ENCODE measurements at places on chromosomes 5 and 9.

DNA sequence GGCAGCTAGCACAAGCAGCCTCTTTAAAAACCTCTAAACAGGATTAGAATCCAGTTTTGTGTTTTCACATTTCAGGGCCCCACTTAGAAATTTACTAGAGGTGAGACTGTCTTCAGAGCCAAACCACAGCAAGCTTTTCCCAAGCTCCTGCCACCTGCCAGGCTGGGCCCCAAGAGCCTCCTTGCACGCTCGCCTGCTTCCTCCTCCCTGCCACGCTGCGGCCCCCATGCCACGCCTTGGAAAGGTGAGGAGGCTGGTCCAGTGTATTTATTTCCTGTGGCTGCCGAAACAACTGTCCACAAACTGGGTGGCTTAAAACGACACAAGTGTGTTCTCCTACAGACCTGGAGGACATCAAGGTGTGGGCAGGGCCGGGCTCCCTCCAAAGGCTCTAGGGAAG, 43.4 kb downstream of the NKX2-5 start:
- no peak for DNase-seq

- no peak for DNase-seq
These were observed 42.7 kb downstream of the NDUFS4 start for GRCh38 chr5:53603009-53603687.

- no peak for DNase-seq
These were observed 43.1 kb downstream of the NACC2 start for GRCh38 chr9:136051837-136052471.

DNA sequence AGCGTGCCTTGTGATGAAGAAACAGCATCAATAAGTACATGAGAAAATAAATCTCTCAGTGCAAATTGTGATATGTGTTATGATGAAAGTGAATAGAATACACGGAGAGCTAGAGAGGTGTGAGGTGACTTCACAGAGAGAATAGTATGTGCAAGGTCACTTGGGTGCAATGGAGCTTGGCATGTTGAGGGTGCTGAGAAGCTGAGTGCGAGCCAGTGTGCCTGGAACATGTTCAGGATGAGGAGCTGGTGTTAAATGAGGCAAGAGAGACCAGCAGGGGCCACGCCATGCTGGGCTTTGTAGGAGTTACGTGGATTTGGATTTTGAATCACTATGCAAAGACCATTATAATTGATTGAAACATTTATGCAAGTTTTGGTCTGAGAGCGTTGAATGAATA, 12.8 kb upstream of the RPS23 start:
- no peak for DNase-seq

DNA sequence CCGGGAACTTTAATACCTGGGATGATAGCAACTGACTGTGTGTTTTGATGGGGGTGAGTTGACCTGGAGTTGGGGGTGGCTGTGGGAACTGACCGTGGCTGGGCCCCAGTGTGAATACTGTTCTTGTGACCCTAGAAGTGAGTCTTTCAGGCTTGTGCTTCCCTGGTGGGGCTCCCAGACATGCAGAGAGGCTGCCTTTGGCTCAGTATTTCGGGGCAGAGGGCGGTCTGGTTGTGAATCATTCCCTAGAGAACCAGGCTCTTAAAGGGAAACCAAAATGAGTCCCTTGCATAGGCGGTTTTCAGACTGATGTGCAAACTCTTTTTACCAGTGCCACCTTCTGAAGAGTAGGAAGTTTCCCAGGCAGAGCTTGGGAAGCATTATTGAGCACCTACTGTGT, 132.1 kb downstream of the MACROH2A1 start:
- DNase-seq: no peak

GRCh38 chr9:1978941-1979340, 36.2 kb upstream of the SMARCA2 start:
- DNase-seq: no peak

DNA sequence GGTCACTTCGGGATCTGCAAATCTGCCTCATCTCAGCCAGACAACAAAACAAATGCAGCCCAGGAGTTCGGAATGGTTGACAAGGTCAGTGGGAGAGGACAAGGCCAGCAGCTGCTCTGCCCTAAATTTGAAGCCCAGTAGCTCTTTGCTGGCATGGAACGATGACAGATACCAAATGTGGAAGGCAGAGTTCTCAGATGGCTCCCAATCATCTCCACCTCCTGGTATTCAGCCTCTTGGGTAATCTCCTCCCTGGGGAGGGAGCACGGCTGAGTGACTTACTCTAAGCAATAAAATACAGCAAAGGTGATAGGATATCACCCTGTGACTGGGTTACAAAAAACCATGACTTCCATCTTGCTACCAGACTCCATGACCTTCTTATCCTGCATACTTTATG, 172.8 kb downstream of the ENTREP1 start:
- DNase-seq: no peak

DNA sequence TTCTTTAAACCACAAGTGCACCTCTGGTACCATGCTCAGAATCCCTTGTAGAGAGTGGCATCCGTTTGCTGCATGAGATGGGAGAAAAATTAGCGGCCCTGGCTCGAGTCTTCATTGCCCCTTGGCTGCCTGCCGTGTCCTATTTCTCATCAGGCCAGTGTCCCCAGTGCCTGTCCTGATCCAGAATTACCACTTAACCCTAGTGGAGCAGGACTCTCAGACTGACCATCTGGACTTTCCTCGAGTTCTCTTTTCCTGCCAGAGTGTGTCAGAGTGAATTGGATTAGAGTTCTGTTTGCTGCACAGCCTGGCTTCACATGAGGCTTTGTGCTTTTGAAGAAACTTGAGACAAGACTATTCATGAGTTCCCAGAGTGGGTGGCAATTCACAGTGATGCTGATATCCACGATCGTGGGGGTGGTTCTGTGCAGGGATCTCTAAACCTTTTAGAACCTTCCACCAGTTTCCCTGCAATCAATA, 92.6 kb downstream of the C9orf152 start:
- DNase-seq: no peak

GRCh38 chr9:109499631-109500410, 1.7 kb upstream of the PTPN3 start:
- DNase-seq: no peak

DNA sequence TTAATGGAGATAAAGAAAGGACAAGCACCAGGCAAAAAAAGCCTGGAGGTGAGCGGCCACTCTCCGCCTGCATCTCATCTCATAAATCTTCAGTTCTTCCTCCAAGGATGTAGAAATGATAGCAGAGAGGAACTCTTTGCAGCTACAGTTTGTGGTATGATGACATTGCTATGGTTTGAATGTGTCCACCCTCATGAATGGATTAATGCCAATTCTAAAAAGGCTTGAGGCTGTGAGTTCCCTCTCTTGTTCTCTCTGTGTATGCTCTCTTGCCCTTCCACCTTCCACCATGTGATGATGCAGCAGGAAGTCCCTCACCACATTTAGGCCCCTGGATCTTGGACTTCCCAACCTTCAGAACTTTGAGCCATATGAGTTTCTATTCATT, 126.4 kb downstream of the SPOCK1 start:
- DNase-seq: no peak

- no peak for DNase-seq
These were observed 420.8 kb downstream of the MTRR start for GRCh38 chr5:8289779-8290178.

- DNase-seq: no peak
These were observed 27.0 kb downstream of the ADGRD2 start for GRCh38 chr9:124477211-124477647.

- DNase-seq: no peak
These were observed 63.1 kb downstream of the TMOD1 start for GRCh38 chr9:97564291-97565175.

DNA sequence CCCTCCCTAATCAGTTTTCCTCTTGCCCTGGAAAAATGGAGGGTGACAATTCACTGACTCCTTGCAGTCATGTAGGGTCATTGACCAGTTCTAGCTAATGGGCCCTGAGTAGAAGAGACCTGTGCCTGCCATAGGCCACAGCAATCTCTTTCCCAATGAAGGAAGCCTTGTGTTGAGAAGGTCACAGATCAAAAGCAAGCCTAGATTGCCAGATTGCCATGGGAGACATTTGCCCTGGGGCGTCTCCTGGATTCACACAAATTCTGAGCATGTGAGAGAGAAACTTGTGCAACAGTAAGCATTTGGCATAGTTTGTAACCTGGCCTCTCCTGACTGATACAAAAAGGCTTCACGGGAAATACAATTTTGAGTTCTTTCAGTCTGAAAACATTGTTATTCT, 148.0 kb downstream of the NUDT12 start:
- no peak for DNase-seq

- no peak for DNase-seq
These were observed 112.3 kb upstream of the NR3C1 start for GRCh38 chr5:143515829-143516228.

DNA sequence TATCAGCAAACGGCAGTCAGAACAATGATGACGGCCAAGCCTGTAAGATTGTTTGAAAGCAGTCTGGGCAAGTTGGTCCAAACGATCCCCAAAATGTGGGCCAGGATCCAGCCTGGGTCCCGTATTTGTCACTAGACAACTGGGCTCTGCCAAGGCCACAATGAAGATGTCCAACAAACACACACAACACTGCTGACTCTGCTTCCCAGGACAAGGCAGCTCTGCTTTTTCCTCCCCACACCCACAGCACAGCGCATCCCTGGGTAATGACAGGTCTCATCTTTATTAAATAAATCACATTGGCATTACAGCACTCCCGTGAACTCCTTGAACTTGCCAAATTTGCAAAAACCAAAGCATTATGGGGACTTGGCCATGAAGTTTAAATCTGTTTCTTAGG, 424.1 kb upstream of the ACTBL2 start:
- DNase-seq: no peak

GRCh38 chr5:1473746-1474145, 28.5 kb upstream of the SLC6A3 start:
- no peak for DNase-seq

- peak; percentile 38 for DNase-seq
These were observed 1.8 kb downstream of the PTGER4 start for GRCh38 chr5:40681363-40682153.

GRCh38 chr5:178387061-178387855, 154.7 kb upstream of the PHYKPL start:
- no peak for DNase-seq

DNA sequence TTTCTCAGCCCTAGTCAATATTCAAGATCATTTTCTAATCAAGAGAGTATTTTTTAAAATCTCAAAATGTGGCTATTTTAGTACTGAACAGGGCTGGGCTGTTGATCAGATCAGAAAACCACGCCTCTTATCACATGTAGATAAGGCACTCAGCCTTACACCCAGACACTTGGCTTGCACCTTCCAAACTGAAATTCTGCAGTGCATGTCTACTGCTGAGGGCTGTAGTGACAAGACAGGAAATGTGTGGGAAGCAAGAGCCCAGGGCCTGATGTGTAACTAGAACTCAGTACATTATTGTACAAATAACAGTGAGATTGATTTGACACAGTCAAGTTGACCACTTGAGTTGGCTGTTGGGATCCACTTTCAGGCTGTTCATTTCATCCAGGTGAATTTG, 48.6 kb downstream of the UBE2QL1 start:
- DNase-seq: no peak

Data from stimulated activated effector memory CD8-positive, alpha-beta T cell treated with anti-CD3 and anti-CD28 coated beads, Interleukin-12 subunit alpha, Interleukin-12 subunit beta, amount 100 ng/mL, for 72 hours (primary cell).